ENCODE measurements at places on chromosomes 4 and X.

DNA sequence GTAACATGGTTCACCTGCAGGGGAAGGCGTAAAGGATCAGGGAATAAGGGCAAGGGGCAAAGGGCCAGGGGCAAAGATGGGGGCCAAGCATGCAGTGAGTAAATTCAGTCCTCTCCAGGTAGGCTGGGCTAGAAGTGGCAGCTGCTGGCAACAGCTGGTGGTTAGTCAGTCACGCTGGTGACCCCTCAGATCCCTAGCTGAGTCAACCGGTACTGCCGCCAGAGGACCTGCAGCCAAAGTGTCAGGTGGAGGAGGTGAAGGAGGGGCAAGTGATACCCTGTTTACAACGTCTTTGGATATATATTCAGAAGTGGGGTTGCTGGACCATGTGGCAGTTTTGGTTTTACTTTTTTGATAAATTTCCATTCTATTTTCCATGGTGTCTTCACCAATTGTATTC lies 24.6 kb upstream of the NAP1L2 start:
- DNase-seq = no peak

- peak; percentile 48 for DNase-seq
Measured at GRCh38 chr4:472881-473569, 25.9 kb downstream of the ZNF721 start.

DNA sequence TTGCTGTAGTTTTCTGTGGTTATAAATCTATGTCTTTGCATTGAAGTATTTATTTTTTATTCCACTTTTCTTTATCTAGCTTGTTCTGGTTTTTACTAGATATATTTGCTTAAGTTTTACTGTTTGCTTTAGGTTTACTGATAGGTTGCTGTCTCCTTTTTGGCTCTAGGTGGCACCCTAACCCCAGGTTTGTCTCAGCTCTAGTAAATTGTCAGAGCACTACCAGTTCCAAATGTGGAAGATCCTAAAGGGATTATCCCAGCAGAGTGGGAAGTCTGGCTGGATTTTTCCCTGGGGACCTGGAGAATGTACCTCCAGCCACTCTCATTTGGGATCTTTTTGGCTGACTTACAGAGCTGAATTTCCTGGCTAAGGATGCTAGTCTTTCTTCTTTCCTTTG lies 106.1 kb downstream of the PBDC1 start:
- peak; percentile 49 for DNase-seq

- no peak for DNase-seq
Measured at GRCh38 chr4:3237712-3238560, 11.0 kb upstream of the MSANTD1 start.

- DNase-seq = no peak
Measured at GRCh38 chrX:7059859-7060258, 87.7 kb upstream of the STS start.

DNA sequence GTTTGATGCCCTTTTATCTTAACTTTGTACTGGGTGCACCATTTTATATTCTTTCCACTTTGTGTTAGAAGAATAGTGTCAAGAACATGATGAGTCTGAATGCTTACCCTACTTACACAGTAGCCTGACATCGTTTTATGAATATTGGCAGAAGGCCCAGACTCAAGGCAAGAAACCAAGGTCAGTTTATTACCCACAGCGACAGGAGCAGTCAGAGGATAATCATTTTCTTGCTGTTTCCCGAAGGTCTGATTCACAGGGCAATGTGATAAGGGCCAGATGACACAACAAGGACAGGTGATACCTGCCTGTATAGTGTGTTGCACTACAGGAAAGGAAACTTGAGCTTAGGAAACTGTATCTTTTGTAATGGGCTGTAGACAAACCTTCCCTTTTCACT lies 417.4 kb downstream of the SPOCK3 start:
- peak; percentile 43 for DNase-seq

DNA sequence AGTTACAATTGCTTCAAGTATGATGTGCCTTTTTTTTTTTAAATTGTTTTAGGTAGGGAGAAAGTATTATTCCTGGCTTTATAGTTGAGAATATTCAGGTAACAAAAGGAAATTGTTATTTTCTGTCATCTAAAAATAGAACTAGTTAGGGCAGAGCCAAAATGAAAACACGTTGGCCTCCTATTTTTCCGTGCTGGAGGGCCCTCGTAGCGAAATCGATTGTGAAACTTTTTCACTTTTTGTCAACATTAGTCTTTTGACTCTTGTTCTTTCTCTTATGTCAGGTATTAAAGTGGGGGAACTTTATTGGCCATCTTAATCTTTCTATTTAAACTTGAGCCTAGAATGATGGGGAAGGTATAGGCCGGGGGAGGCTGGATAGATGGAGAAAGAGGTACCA lies 104.9 kb downstream of the ARHGAP10 start:
- DNase-seq = no peak

DNA sequence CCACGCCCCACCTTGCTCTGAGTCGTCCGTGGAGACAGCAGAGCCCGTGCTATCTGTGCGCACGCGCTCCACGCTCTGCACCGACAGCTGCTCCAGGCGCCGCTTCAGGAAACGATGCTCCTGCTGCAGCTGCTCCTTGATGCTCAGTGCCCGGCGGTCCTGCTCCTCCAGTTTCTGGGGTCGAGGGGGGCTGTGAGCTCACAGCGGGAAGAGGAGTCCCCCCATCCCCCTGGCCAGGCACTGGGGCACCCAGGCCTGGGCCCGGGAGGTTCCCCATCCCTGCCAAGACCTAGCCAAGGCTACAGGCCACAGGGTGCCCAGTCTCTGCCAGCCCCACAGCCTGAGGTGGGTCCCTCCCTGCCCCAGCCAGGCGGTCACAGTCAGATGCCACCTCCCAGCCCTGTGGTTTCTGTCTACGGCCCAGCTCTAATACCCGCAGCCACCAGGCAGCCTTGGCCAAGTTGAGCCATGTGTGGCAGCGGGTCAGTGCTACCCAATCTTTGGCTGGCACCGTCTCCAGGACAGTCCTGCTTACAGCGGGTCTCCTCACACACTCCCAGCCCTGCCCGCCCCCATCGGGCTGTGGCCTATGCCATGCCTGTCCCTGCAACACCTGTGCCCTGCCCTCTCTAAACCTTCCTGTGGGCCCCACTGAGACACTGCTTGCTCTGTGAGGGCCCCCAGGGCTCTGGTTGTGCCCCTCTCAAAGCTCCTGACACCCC lies 9.3 kb upstream of the HAUS3 start:
- DNase-seq = no peak

GRCh38 chrX:105117621-105118020 lies 102.9 kb downstream of the TEX13A start:
- DNase-seq = peak; percentile 59

DNA sequence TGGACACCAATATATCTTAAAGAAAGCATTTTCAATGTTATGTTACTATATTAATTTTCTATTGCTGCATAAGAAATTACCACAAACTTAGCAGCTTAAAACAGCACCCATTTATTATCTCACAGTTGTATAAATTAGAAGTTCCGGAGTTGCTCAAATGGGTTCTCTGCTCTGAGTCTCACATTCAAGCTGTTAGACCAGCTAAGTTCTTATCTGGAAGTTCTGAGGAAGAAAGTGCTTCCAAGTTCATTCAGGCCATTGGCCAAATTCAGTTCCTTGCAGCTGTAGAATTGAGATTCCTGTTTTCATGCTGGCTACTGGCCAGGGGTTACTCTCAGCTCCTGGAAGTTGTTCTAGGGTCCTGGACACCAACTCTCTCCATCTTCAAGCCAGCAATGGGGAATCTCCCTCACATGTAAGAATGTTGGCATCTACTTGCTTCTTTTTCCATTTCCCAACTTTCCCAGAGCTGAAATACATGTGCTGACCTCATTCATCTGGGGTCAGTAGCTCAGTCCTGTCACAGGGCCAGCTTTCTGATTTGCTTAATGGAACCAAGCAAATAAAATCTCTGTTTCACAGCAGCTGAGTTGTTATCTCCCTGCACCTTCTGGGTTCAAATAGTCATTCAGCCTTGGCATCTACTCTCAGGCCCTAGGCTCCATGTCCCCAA lies 99.6 kb upstream of the INTU start:
- no peak for DNase-seq

DNA sequence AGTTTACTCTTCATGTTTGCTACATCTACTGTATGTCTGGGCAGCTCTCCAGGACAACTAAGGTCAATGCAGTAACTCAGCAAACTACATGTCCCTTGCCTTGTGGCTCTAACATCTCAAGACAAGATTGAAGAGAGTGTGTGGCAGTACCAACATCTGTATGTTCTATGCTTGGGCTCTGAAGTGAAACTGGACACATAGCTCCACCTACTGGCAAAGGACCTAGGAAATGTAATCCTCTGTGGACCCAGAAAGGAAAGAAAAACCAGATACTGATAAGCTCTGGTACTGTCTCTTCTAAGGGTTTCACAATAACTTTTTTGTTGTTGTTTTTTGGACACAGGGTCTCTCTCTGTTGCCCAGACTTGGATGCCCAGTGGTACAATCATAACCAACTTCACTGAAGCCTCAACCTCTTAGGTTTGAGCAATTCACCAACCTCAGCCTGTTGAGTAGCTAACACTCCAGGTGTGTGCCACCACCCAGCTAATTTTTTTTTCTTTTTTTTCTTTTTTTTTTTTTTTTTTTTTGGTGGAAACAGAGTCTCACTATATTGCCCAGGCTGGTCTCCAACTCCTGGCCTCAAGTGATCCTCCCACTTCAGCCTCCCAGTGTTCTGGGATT lies 64.1 kb downstream of the QDPR start:
- peak; percentile 64 for DNase-seq

DNA sequence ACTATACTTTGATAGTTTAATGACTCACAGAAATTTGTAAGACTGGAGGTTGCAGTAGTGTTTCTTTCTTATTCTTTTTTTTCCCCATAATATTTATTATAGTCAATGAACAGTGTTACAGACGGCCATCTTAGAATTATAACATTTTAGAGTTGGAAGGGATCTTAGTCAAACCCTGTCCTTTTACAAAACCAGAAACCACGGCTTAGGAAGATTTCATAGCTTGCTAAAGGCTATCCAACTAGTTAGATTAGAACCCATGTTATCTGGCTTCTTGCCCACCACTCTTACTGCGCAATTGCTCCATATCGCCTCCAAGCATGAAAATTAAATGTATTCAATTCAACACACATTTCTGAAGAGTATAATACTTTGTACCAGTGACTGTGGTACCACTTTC lies 1.1 kb downstream of the XIAP start:
- peak; percentile 16 for DNase-seq

DNA sequence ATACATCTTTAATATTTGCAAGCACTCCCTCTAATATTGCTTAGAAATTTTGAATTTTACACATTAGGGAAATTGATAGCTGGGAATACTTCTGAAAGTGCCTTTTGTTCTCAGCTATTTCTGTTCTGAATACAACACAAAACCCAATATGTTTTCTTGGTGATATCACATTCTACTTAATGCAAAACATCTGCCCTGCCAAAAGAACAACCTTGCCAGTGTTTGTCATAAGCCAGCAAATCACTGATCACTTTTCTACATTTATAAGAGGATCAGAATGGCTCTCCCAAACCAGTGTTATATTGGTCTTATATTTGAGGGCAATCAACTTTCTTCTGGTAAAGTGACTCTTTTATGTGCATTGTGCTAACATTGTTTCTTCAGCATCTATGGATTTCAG lies 126.8 kb upstream of the APOOL start:
- DNase-seq = no peak

DNA sequence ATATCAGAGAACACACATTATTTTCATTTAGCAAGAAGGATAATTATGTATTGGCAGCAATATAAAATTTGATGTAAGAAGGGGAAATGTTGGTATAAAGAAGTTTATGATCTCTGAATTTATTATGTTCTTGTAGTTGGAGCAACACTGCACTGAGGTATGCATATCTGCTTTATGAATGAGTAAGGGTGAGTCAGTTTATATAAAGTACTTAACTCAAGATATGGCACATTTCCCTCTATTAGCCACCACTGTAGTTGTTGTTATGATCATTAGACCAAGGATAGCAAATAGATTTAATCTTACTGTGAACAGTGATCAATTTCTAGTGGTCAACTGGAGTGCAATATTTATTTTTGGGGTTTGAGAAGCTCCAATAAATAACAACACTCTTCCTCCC lies 66.6 kb downstream of the SNX25 start:
- DNase-seq = no peak

DNA sequence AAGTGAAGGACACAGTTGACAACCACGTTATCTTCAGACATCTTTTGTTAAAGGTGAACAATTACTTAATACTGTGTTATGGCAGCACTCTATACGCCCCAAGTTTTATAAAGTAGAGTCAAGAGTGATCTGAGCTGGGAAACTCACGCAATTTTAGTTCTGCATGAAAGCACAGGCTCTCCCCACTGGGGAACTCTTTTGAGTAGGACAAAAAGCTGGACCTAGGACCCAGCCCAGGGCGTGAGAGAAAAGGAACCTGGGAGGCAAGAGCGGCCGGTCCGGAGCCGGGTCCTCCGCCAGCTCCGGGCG lies 152.6 kb upstream of the SLC4A4 start:
- DNase-seq = no peak

- DNase-seq = no peak
Measured at GRCh38 chr4:94934201-94934600, 176.4 kb downstream of the BMPR1B start.

GRCh38 chr4:26321373-26322221 lies 783 bp downstream of the RBPJ start:
- peak; percentile 19 for DNase-seq

DNA sequence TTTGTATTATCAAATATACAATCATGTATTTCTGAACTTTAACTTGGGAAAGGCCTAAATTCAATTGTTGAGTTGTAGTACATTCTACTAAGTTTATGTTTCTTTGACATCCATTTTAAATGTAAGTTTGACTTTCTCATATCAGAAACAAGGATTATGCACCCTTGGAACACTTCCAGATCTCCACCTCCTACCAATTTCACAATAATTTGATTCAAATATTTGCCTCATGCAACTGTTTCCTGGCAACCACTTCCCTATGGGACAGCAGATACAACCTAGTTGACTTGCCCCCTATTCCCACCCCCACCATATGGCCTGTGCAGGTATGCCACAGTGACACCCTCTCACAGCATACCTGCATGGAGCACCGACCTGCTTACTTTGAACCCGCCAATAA lies 506.4 kb upstream of the PABPC4L start:
- no peak for DNase-seq

DNA sequence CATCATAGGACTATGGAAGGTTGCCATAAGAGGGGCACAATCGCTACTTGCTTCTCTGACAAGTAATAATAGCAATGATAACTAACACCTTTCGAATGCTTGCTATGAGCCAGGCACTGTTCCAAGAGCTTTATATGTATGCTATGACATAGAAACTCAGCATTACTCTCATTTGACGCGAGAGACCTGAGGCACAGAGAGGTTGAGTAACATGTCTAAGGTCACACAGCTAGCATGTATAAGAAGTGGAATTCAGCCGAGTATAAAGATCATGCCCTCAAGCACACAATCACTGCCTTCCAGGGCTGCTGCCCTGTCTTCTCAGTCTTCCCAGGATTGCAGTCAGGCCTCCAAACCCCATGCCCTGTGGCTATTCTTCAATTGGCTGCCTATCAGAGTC lies 19.5 kb downstream of the PJA1 start:
- no peak for DNase-seq

DNA sequence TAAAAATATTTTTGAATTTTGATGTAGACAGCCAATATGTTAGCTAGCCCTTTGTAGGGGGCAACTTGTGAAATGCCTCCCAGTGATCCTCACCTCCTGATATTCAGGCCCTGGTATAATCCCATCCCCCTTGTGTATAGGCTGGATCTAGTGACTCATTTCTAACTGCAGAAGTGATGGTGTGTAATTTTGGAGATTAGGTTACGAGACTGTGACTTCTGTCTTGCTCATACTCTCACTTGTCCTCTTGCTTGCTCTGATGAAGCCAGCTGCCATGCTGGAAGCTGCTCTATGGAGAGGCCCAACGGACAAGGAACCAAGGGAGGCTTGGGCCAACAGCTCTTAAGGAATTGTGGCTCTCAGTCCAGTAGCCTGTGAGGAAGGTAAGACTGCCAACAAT lies 61.7 kb downstream of the GPR82 start:
- peak; percentile 49 for DNase-seq

- no peak for DNase-seq
Measured at GRCh38 chrX:34491126-34491525, 166.0 kb downstream of the TMEM47 start.

All from kidney tubule cell (primary cell).